Left colon (tissue), 2 donors: ENCODE measurements at places on chromosomes 5 and 9.

DNA sequence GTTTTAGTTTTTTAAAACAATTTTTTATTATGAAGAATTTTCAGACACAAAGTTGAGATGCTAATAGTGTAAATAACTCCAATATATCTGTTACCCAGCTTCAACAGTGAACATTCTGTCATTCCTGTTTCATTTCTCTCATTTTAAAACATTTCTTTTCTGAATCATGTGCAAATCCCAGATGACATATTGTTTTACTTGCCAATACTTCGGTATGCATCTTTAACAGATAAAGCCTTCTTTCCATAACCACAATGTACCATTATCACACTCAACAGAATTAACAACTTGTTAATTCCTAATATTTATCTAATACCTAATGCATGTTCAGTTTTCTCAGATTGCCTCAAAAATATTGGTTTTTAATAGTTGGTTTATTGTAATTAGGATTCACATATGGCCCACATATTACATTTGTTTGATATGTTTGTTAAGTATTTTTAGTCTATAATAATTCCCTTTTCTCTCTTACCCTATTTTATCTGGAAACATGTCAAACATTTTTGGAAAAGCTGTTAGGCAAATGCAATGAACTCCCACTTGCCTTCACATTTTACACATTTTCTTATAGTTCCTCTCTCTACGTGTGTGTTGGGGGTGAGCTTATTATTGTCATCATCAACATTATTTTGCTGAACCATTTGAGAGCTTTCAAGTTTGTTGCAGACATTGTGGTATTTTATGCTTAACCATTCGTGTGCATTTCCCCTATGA, 58.7 kb upstream of the ANKRD55 start:
- no peak for DNase-seq

- DNase-seq = no peak
Observed at GRCh38 chr5:141343242-141343952, at the start of gene PCDHGA3. Gene PCDHGA3, plus strand, starts transcription at chr5:141343829. Its CDS starts 205 bp downstream, at chr5:141344034.

GRCh38 chr5:168055141-168055683, 236.2 kb upstream of the WWC1 start:
- DNase-seq = no peak

- no peak for DNase-seq
Observed at GRCh38 chr9:16352791-16353401, 517.6 kb downstream of the BNC2 start.

GRCh38 chr5:43244823-43245565, 53.0 kb downstream of the NIM1K start:
- DNase-seq = no peak

DNA sequence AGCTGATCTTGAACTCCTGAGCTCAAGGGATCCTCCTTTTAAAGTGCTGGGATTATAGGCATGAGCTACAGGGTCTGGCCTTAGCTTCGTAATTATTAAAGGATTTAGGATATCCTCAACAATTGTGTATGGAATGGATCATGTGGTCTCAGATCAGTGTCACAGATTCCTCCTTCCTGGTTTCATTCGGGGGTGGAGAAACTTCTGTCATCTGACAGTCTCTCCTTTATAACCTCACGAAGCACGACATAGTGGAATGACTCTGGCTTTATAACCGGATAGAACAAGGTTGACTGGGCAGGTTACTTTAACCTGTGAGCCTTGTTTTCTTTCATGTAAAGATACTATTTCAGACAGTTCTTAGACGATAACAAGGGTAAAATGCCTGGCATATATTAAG, 4.4 kb upstream of the GNG10 start:
- no peak for DNase-seq

DNA sequence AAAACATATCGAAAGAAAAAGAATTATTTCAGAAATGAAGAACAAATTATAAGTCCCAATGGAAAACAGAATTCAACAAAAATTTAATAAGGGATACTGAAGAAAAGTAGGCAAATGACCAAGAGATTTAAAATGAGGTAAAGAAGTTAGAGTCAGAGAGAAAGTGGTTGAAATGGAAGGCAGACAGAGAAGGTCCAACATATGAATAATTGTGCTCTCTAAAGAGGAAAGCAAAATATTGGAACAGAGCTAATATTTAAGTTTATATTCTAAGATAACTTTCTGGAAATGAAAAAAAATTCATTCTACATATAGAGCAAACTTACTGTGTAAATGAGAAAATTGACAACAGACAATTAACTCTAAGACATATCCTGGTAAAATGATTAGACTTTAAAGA, 94.1 kb downstream of the PTCH1 start:
- no peak for DNase-seq

DNA sequence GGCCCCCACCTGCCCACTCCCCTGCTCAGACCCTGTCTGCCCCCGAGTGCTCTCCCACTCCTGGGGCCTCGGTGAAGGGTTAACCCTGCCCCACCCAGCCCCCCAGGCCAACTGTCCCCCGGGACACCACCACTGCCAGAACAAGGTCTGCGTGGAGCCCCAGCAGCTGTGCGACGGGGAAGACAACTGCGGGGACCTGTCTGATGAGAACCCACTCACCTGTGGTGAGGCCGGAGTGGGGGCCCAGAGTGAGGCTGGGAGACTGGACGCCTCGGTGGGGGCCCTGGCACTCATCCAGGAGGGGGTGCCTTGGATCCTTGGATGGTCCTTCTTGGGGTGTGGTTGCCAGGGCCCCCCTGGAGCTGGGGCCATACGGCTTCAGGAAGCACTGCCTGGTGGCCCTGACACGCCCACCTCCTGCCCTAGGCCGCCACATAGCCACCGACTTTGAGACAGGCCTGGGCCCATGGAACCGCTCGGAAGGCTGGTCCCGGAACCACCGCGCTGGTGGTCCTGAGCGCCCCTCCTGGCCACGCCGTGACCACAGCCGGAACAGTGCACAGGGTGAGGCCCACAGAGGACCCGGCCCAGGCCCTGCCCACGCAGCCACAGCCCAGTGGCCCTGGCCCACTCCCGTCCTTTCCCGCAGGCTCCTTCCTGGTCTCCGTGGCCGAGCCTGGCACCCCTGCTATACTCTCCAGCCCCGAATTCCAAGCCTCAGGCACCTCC, 2.1 kb downstream of the MAMDC4 start:
- DNase-seq = peak; percentile 28

DNA sequence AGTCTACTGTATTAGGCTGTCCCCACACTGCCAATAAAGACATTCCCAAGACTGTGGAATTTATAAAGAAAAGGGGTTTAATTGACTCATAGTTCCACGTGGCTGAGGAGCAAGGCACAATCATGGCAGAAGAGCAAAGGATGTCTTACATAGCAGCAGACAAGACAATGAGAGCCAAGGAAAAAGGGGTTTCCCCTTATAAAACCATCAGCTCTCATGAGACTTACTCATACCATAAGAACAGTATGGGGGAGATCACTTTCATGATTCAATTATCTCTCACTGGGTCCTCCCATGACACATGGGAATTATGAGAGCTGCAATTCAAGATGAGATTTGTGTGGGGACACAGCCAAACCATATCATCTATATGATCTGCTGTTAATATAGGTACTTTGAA, 14.8 kb upstream of the FSTL4 start:
- DNase-seq = no peak

- DNase-seq = no peak
Observed at GRCh38 chr5:13003457-13003856, 941.0 kb downstream of the DNAH5 start.

DNA sequence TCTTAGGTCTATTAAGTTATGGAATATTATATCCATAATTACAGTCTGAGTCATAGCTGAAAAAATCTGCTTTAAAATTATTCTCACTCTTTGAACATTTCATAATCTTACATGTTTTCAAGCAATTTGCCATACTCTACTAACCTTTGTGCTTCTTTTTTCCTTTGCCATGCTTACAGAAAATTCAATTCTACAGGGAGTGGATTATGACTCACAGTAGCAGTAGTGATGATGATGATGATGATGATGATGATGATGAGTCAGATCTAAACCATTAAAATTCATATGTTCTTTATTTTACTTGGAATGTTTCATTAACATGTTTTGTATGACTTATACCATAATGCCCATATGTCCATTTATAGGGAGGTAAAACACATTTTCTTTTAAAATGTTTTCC, 207.1 kb downstream of the VPS13A start:
- DNase-seq = no peak

DNA sequence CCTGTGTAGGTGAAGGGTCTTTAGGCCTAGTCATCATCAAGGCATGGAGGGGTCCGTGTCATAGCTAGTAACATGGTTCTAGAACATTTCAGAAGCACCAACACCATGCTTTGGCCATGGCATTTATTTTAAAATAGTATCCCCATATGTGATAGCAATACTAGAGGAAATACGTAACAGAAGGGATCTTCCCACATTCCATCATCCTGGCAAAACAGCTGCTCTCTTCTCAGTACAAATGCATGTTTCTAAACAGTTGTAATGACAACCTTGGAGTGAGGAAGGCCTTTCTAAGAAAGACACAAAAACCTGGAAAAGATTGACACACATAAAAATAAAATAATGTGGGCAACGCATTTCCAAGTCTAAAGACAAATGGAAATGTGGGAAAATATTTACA, 97.6 kb downstream of the GADD45G start:
- no peak for DNase-seq

DNA sequence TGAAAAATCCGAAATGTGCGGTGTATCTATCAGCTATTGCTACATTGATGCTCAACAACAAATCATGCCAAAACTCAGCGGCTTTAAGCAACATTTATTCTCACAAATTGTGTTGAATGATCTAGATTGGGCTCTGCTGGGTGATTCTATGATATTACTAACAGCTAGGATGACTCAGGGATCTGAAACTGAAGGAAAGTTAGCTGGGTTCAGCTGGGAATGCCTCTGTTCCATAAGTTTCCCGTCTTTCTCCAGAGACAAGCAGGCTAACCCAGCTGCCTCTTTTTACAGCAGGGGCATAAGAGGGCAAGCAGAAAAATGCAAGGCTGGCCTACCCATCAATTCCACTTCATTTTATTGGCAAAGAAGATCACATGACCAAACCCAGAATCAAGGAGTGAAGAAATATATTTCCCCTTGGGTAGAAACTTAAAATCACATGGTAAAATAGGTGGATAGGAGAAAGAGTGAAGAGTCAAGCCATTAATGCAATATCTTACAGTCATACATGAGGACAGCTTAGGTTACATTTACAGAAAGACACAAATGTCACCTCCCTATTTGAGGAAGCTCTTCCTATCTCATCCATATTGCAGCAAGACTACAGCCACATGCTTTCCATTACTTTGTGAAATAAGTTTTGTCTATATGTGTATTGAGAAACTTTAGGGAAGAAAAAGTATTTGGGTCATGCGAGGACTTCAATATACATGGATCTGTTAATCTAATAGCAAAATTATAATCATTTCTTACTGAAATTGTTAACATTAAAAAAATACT, 30.8 kb downstream of the IL7R start:
- DNase-seq = no peak

DNA sequence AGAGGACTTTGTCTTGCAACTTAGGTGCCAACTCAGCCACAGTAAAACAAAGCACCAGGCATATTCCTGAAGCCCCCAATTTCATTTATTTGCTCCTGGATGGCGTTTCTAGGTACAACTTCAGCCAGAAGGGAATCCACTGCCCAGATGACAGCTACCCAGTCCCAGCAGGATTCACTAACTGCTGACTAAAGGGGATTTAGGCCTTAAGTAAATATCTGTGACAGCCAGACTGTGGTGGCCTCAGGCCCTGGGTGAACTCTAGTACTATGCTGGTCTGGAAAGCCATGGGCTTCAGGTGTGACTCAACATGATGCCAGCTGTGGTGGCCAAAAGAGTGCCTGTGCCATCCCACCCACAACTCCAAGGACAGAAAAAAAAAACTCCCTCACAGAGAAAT, 396.1 kb upstream of the CCNG1 start:
- DNase-seq = no peak

- peak; percentile 53 for DNase-seq
Observed at GRCh38 chr9:89605465-89606048, 745 bp downstream of the GADD45G start.

GRCh38 chr5:61273279-61273975, 58.6 kb upstream of the ZSWIM6 start:
- no peak for DNase-seq

DNA sequence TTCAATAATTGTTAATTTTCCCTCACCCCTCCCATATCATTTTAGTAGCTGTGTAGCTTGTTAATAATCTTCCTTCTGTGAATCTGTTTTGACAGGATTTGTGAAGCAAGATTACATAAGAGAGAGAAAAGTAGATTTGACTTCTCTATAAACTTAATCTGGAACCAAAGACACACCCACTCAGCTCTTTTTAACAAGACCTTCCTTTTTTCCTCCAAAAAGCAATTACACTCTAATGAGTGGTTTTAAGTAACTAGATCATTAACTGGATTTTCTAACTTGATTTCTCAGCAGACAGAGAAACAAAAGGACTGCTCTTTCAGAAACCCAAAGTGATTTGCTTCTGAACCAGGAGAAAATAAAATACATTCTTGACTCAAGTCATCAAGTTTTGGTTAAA, 21.9 kb downstream of the RFK start:
- no peak for DNase-seq
